ENCODE measurements at places on chromosomes 11 and 22.

DNA sequence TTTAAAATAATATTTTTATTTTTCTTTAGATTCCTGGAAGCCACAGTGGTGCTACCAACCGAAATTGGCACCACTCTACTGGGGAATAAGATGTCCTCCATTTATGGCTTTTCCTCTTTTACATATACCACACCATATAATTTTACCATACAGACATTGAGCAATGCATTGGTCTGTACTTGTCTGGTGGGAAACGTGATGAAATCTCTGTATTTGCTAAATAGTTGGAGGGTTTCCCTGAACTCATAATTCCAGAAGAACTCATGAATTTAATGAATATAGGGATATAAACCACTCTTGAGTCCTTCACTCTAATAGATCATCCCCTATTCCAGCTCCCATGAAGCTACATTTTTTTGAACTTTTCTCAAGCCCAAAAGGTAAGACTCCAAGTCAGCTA lies 28.0 kb upstream of the MMP13 start:
- DNase-seq: no peak

GRCh38 chr11:57403802-57404147 lies 13.3 kb upstream of the PRG2 start:
- no peak for DNase-seq

- DNase-seq: peak; percentile 36
These were observed 13.0 kb downstream of the NCF4 start for GRCh38 chr22:36873614-36874308.

- no peak for DNase-seq
These were observed 442.9 kb downstream of the INSC start for GRCh38 chr11:15557457-15558230.

- no peak for DNase-seq
These were observed 4.8 kb downstream of the VPS26B start for GRCh38 chr11:134229126-134229790.

- DNase-seq: no peak
These were observed 2.7 kb downstream of the HIPK3 start for GRCh38 chr11:33259869-33260268.

GRCh38 chr11:9726321-9727022 lies 62.6 kb downstream of the SWAP70 start:
- no peak for DNase-seq
